ENCODE measurements at places on chromosomes 12 and 14. TPM values are rescaled to one million over a fixed set of nuclear protein-coding genes. Genes with fewer than 3 reads are reported as not detected.

The RASAL1 gene
- not detected for total RNA-seq

- no peak for DNase-seq
These were observed 42.0 kb downstream of the IQSEC3 start for GRCh38 chr12:108594-108993.

The SMOC1 gene
- 0.22 TPM for total RNA-seq

GRCh38 chr12:34398366-34398705 lies 376.0 kb downstream of the ALG10 start:
- no peak for DNase-seq

DNA sequence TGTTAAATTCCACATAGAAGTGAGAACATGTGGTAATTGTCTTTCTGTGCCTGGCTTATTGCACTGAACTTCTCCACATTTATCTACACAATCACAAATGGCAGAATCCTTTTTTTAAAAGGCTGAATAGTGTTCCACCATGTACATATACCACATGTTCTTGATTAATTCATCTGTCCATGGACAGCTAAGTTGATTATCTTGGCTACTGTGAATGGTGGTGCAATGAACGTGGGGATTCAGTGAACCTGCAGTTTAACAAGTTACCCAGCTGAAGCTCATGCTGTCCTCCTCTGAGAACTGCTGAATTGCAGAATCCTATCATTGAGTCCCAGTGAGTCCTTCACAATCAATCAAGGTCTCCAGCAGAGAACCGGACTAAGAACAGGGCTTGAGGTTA lies 74.9 kb downstream of the TBK1 start:
- DNase-seq, result no peak

The KRT86 gene
- total RNA-seq, result not detected

- DNase-seq, result no peak
These were observed 897.4 kb upstream of the SEL1L start for GRCh38 chr14:82431031-82431430.

The AKAP5 gene
- 0.51 TPM for total RNA-seq

The ANKRD13A gene
- 15.5 TPM for total RNA-seq

The PLA2G1B gene
- not detected for total RNA-seq

- DNase-seq, result no peak
These were observed 121.9 kb downstream of the CAND1 start for GRCh38 chr12:67391034-67391433.

The CLEC7A gene
- 2.6 TPM for total RNA-seq

GRCh38 chr14:53564870-53565269 lies 391.8 kb downstream of the BMP4 start:
- no peak for DNase-seq

GRCh38 chr12:92696216-92696615 lies 6.6 kb upstream of the PLEKHG7 start:
- DNase-seq, result no peak

The SYCP3 gene
- not detected for total RNA-seq

DNA sequence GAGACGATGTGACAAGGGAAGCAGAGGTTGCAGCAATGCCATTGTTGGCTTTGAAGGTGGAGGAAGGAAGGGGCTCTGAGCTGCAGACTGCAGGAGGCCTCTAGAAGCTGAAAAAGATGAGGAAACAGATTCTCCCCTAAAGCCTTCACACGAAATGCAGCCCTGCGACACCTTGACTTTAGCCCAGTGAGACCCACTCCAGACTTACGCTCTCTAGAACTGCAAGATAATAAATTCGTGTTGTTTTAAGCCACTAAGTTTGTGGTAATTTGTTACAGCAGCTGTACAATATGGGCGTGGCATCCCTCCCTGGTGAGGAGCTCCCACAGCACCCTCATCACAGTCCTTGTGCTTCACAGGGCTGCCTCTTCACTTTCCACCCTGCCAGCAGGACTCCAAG lies 53.2 kb downstream of the GOLGA5 start:
- DNase-seq, result no peak

DNA sequence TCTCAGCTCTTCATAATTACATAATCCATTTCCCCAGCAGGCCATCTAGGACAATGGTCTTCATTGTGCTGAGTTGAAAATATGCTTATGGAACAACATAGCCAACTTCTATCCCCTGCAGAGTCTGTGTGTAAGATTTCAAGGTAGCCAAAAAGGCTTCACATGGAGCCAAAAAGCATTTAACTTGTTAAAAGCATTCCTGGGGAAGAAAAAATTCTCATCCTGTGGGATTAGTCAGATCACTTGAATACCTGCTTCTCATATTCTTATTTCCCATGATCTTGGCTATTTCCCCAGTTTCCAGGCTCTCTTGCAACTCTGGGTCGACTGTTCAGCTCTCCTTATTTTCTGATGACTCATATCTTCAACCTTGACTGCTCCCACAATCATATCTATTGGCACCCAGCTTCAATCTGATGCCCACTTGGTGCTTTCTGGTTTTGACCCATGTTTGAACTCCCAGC lies 178.9 kb downstream of the KLHL28 start:
- no peak for DNase-seq

- DNase-seq, result no peak
These were observed 4.3 kb upstream of the IL26 start for GRCh38 chr12:68229956-68230355.

GRCh38 chr14:87158283-87158682 lies 834.7 kb downstream of the GALC start:
- no peak for DNase-seq

The KLRB1 gene
- total RNA-seq, result 0.38 TPM

The GPD1 gene
- total RNA-seq, result 5.1 TPM

The PPP1R36 gene
- total RNA-seq, result 0.94 TPM

The RPGRIP1 gene
- not detected for total RNA-seq

- DNase-seq, result no peak
These were observed 55.6 kb downstream of the CLIP1 start for GRCh38 chr12:122366685-122367475.

- no peak for DNase-seq
These were observed 19.0 kb downstream of the TMEM19 start for GRCh38 chr12:71704920-71705319.

The ANO4 gene
- 0.30 TPM for total RNA-seq

DNA sequence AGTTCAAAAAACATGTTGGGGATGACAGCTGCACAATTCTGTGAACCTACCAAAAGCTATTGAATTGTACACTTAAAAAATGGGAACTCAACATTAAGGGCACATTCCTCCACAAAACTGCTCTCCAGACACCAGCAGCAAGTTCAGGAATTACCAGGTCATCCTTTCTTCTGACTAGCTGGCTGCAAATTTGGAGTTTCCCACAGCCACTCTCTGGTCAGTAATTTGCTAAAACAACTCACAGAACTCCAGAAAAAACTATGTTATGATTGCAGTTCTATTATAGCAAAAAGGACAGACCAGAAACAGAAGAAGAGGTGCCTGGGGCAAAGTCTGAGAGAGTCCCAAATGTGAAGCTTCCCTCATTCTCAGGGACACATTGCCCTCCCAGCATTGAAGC lies 20.1 kb upstream of the PLEKHD1 start:
- no peak for DNase-seq

DNA sequence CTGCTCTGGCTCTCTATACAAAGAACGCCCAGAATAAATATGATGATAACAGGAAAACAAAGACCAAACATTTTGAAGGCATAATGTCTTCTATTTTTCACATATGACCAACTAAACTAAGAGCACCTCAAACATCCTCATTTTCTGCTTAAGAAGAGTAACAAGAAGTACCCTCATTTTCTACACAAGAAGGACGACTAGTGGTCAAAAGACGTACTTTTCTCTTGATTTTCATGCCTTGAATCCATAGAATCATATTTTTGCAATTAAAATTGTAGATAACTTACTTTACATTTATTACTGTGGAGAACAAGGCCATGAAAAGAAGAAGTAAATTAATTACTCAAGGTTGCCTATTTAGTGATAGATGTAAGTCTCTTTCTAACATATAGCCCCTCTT lies 358.6 kb downstream of the DUSP6 start:
- no peak for DNase-seq

The SOS2 gene
- total RNA-seq, result 34.8 TPM
